ENCODE measurements at places on chromosomes 1 and 21.

- no peak for DNase-seq
Measured at GRCh38 chr1:246213036-246213435, 294.0 kb downstream of the SMYD3 start.

- DNase-seq, result no peak
Measured at GRCh38 chr1:64973061-64973647, 6.8 kb upstream of the JAK1 start.

GRCh38 chr1:78038071-78038470, 7.7 kb upstream of the GIPC2 start:
- no peak for DNase-seq

DNA sequence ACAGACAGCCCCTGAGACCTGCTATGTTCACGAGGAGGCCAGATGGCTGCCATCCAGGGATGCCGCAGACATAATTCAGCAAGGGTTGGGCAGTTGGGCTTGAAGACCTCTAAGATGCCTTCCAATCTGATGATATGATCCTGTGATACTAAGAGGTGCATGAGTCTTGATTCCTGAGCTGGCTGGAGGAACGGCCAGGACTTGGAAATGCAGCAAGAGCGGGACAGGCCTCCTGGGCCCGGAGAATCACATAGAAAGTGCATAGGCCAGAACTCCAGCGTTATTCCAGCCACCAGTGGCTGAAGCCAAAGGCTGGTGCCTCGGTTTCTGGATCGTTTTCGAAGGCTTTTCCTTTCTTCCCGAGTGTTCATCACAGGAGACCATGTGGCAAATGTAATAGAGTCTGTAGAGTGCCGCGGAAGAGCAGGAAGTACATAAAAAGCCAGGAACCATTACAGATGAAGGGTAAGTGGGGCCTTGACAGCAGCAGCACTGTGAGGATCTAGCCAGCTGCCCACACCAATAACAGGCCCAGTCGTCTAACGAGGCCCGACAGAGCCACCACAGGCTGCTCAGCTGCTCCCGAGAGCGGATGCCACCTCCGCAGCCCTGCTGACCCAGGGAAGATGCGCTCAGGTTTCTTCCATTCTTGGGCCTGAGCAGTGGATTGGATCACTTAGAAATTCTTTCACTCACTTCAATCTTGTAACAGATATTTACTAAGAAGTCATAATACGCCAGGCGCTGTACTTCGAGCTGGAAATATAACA, 14.0 kb upstream of the LHX4 start:
- no peak for DNase-seq

GRCh38 chr1:161940866-161941591, 82.6 kb downstream of the OLFML2B start:
- DNase-seq, result no peak

GRCh38 chr1:71533950-71534349, 453.1 kb upstream of the ZRANB2 start:
- no peak for DNase-seq

- no peak for DNase-seq
Measured at GRCh38 chr1:222995236-222995580, 147.8 kb downstream of the TLR5 start.

GRCh38 chr1:93811326-93812065, 67.5 kb downstream of the DNTTIP2 start:
- no peak for DNase-seq
